Left colon (tissue), 2 donors: ENCODE measurements at places on chromosomes 16 and 17.
A peak's percentile ranks its signal among the peaks of the same experiment; 100 is the strongest.

- peak; percentile 51 for DNase-seq
These were observed 157.3 kb downstream of the CDH13 start for GRCh38 chr16:82783933-82784572.

- no peak for DNase-seq
These were observed 192.4 kb upstream of the HSBP1 start for GRCh38 chr16:83615141-83615952.

DNA sequence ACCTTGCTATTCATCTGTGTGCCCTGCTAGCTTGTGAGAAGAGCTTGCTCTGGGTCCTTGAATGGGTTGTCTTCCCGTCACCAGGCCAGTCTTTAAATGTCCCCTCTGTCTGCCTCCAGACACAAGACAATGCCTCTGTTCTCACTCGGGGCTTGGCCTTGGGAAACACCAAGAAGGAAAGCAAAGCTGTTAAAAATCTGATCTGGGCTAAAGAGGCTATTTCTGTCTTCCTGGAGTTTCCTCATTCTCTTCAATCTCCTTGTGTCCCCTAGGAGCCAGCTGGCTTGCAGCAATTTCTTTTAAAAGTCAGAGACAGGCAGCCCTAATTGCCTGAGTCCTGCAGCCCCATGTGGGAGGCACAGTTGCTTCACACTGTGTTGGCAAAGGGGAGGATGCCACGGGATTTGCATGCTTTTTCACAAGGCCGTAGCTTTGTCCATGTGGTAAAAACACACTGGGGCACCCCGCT is 2.5 kb downstream of the DNAI2 start:
- no peak for DNase-seq

DNA sequence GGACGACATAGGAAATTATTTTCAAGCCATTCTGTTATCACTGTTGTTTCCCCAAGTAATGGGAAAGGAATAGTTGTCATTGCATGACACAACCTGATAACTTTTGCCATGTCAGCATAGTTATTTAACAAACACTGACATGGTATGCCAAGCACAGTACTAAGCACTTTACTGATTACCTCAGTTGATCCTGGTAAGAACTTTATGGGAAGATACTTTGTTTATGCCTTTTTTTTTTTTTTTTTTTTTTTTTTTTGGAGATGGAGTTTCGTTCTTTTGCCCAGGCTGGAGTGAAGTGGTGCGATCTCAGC is 15.7 kb upstream of the PNPO start:
- DNase-seq = no peak

GRCh38 chr16:75244225-75244809 is 7.1 kb downstream of the BCAR1 start:
- DNase-seq = peak; percentile 65

DNA sequence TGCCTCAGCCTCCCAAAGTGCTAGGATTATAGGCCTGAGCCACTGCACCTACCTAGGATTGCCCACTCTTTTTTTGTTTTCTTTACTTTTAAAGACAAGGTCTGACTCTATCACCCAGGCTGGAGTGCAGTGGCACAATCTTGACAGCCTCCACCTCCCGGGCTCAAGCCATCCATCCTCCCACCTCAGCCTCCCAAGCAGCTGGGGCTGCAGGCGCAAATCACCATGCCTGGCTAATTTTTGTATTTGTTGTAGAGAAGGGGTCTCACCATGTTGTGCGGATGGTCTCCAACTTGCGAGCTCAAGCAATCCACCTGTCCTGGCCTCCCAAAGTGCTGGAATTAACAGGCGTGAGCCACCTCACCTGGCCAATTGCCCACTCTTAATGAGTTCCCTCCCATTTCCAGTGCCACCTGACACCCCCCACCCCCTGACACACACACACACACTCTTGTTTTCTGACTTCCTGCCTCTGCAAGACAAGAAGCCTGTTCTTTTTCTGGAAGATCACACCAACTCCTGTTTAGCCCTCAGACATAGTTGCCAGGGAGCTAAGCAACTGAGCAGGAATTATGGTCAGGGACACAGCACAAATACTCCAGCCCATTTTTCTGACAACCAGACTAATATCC is 2.6 kb downstream of the OVCA2 start:
- DNase-seq = no peak

DNA sequence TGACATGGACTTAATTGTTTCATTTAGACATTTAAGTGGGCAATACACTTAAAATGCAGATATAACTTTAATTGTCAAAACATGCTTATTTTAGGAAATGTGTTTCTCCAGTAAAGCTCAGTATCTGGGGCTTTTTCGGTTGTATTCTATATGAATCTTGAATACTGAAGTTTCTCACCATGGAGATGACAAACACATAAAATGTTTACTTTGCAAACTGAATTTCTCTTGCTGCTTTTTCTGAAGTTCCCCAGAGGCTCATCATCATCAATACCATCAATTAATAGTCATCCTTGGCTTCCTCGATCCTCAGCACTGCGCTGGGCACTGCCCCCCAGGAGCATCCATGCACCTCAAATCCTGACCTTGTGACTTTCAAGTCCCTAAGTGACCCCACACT is 227.3 kb downstream of the WWOX start:
- no peak for DNase-seq

DNA sequence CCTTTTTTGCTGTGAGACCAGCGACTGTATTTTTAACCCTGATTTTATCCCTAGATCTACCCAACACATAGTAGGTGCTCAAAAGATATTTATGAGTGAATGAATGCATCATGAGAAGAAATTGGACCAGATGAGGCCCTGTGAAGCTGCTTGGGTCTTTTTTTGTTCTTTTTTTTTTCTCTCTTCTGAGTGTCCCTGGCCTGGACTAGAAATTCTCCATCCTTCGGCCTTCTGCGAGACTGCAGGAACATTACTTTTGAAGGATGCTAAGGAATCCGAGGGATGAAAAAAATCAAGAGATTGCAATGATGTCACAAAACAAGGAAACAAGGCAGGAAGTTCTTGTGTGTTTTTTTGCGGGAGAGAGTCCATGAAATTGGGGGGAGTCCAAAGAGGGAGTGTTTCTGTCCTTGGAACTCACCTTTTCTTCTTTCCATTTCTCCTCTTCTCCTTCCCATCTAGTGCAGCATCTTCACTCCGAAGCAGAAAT is 560 bp upstream of the RUSF1 start:
- DNase-seq = no peak

- DNase-seq = no peak
These were observed 27.2 kb upstream of the IRX3 start for GRCh38 chr16:54313789-54314188.

- DNase-seq = peak; percentile 99
These were observed 4.3 kb upstream of the TLCD2 start for GRCh38 chr17:1714427-1714979.

DNA sequence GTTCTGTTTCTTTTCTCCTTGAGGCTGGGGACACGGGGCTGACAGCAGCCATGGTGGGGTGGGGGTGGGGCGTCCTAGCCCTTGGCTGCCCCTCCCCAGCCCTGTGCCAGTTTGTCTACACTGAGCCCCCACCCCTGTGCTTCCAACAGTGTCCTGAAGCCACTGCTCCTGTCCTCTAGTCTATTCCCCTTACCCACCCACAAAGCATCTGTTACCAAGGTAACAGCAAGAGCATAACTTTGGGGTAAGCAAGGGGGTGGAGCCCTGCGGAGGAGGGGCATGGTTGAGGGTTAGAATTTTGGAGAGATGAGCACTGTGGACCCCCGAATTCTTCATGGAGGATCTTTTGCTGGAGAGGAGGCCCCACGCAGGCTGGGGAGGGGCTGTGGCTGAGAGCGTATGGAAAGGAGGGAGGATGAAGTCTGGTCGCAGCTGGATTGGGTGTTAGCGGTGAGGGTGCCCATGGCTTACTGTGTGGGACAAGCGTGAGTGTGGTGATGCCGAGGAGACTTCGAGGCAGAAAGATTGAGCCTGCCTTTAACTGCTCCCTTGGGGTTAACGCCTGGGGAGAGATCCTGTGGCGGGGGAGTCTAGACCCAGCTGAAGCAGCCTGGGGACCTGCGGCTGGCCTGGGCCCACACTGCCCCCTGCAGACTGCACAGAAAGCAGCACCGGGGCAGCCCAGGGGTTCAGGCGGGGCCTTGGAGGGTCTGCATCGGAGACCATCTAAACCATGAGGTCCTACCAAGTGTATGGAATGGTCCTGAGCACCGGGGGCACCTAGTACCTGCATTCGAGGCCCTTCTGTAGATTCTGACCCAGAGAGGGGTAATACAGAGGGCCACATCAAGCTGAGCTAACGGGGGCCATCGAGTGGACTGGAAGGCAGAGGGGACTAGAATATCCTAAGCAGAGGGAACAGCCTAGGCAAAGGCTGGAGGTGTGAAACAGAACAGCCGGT is 6.1 kb upstream of the STAC2 start:
- DNase-seq = no peak

DNA sequence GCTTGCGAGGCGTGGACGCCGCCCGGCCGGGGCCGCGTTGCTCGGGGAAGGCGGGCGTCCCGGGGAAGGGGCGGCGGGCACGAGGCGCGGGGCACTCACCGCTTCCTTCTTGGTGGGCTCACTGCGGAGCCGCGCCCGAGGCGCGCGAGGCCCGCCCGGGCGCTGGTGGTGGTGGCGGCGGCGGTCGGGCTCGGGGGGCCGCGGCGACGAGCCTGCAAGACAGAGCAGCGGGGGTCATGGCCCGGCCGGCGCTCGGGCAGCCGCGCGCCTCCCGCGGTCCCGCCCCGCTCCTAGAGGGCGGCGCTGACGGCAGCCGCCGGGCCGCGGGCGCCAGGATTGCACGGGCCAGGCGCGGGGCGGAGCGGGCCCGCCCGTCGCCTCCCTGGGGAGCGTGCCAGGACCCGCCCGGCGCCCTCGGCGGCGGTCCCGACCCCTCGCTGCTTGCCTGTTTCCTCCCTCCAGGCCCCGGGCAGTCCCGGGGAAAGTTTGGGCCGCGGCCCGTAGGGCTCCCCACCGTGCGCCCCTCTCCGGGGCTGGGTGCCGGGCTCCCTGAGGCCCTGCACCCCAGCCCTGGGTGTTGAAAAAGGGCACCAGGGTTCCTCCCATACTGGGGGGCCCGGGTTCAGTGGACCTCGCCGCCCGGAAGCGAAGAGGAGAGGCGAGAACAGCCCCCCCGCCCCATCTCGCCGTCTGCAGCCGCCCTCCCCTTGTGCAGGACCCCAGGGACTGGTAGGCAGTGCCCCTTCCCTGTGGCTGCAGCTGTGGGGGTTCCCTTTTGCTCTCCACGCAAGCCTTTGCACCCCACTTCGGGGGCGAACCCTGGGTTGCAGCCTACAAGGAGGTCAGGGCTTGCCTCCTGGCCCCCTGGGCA is at the start of gene C16orf74:
Gene C16orf74, minus strand, starts transcription at position 270 of the 871 bp plus-strand sequence. CDS start 15,879 bp downstream, outside the sequence.
- no peak for DNase-seq

DNA sequence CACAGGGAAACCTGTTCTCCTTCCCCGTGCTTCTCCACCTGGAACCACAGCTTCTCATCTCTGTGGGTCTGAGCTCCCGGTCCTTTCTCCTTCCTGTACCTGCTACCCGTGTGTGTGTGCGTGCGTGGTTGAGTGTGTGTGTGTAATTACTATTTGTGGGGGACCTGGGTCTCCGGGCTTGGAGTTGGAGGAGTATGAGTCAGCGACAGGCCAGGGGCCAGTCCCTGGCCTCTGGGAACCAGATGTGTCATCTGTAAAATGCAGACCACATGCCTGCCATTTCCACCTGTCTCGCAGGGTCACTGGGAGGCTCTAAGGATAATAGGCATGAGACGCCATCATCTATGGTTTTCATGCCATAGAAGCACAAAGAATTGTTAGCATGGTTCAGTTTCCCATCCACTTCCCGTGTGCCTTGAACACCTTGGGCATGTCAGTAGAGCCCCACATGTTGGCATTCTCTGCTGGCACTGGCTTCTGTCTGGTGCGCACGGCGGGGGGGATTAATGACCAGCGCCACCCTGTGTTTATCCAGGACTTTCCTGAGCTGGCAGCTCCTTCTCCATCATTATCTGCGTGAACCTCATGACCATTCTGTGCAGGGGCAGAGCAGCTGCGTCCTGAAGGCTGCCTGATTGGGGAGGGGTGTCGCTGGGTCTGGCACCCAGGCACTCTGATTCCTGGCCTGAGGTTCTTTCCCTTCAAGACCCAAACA is 1.5 kb downstream of the ZNF205 start:
- no peak for DNase-seq

- DNase-seq = no peak
These were observed 4.5 kb upstream of the BRCA1 start for GRCh38 chr17:43129671-43130010.

DNA sequence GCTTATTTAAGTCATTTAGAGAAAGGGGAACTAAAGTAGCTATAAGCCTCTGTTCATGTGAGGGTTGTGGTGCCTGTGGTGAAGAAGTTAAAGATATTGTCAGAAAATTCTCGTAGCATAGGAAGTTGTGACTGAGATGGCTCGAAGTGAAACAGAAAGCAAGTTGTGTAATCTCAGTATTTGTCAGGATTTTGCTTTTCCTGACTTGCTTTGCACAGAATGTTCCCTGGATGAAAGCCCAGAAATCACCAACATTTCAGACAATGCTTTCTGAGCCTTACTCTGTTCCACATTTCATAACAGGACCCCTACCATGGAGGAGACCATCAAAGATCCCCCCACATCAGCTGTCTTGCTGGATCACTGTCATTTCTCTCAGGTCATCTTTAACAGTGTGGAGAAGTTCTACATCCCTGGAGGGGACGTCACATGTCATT is 10.6 kb downstream of the CALCOCO2 start:
- DNase-seq = no peak
